ENCODE measurements at places on chromosomes 3 and 15.

DNA sequence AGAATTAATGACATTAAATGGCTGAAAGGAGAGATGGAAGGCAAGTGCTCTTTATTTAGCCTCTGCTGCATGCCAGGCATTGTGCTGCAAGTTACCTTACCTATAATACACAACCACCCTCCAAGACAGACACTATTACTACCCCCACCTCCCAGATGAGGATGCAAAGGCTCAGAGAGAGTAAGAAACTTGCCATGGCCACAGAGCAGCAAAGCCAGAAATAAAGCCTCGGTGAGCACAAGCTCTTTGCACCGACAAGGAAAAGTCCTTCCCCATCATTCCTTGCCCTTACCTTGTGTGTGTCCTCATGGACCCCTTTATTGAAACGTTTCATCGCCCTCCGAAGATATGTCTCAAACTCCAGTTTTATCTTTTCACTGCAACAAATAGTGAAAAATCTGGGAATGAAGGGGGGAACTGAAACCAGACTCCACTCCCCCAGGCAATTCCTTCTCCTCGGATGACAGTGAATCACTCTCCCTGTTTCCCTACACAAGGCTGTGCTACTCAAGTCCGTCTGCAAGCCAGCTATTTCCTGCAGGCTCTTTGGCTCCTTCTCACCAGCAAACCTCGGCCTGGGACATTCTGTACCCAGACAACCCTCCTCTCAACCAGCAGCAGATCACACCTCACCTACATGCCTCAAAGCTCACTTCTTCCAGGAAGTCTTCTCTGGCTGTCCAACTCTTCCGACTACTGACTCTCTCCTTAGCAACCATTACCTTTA is 11.4 kb downstream of the XPC start:
- no peak for DNase-seq

DNA sequence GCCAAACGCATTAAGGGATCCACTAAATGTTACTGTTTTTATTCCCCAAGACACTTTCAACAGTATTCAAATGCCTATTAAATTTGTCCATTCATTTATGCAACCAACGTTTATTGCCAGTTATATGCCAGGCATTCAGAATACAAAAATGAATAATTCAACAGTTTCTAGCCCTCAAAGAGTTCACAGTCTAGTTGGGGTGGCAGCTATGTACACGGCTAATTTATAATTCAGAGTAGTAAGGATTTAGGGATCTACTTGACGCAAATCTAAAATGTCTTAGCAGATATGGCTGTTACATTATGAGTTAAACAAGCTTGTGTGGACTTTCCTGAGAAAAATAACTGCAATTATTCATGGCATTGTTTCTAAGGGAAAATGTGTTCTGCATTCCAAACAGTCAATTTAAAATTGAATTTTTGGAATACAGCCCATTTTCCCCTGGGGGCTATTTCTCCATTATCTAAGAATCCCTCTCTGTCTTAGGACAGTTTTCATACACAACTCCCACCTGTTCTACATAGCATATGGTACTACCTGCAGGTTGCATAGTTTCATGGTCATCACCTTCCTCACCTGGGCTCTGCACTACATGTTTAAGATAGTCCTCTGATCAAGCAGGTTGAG is 11.5 kb upstream of the MSL2 start:
- DNase-seq, result no peak

DNA sequence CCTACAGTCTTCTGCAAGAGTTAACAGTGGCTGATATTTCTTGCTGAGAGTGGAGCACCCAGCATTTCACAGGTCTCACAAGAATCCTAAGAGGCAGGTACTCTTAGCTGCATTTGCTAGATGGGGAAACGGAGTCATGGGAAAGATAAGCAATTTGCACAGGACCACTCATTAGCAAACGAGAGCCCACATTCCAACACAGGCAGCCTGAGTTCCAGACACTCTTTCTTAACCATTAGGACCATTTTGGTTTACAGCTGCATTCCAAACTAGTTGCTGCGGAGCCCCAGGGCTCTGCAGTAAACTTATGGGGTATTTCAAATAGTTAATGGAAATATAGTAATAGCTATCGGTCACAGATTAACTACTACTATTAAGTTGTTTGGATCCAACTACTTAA is 42.5 kb downstream of the LYZL4 start:
- no peak for DNase-seq

DNA sequence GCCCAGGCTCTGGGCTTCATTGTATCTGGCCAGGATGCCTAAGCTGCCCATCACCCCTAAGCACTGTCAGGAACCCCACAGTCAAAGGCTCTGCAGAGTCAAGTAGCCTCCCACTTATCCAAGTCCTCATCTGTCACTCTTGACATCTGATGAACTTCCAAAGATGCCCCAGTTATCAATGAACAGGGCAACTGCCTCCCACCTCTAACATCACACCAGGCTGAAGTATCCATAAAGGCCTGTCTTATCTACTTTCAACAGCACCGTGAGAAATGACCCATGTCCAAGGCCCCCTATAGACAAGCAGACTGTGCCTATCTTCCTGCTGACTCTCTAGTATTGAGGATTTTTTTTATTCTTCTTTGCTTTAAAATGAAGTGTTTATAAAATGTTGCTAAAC is 56.4 kb downstream of the TRIM69 start:
- DNase-seq, result no peak

DNA sequence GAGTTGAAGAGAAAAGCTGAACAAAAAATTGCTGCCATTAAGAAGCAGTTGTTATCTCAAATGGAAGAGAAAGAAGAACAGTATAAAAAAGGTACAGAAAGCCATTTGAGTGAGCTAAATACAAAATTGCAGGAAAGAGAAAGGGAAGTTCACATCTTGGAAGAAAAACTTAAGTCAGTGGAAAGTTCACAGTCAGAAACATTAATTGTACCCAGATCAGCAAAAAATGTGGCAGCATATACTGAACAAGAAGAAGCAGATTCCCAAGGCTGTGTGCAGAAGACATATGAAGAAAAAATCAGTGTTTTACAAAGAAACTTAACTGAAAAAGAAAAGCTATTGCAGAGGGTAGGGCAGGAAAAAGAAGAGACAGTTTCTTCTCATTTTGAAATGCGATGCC is 152.4 kb upstream of the LRRFIP2 start:
- no peak for DNase-seq

- DNase-seq, result no peak
Observed at GRCh38 chr3:144351773-144352365, 380.2 kb downstream of the DIPK2A start.

- DNase-seq, result no peak
Observed at GRCh38 chr15:99076109-99076508, 28.8 kb upstream of the SYNM start.

- DNase-seq, result no peak
Observed at GRCh38 chr3:107674371-107674770, 151.6 kb downstream of the BBX start.

GRCh38 chr15:26773067-26773877 is 406 bp upstream of the GABRB3 start:
- no peak for DNase-seq
